ENCODE measurements at places on chromosomes 1 and 21.

GRCh38 chr1:235265900-235266299 lies 62.1 kb downstream of the ARID4B start:
- DNase-seq: no peak

DNA sequence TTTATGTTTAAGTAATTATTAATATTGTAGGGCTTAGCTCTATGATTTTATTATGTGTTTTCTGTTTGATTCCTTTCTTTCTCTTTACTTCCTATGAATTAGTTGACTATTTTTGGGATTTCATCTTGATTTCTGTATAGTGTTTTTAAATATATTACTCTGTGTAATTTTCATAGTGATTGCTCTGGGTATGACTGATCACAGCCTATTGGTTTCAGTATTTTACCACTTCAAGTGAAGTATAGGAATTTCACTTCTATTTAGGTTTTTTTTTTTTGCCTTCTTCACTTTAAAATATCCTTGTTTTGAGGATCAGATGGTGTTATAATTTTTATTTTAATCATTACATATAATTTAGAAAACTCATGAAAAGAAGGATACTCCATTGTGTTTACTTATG lies 94.8 kb downstream of the CRB1 start:
- DNase-seq: no peak

- DNase-seq: no peak
Measured at GRCh38 chr1:172177849-172178248, 242.6 kb upstream of the C1orf105 start.

DNA sequence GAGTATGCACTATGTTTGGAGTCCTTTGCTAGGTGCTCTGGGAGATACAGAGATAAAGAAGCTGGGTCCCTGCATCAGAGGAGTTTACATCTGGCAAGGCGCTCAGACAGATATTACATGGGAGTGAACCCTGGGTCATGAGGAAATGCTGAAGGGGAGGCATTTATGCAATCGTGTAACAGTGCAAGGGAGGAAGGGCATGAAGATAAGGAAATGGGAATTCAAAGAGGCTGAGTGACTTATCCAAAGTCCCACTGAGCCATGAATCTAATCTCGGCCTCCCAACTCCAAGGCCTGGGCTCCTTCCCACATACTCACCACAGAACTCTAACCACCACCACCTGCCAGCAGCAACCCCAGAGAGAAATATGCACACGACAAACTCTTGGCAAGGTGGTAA lies 51.6 kb downstream of the FAM163A start:
- no peak for DNase-seq

GRCh38 chr1:64030411-64030810 lies 173.0 kb upstream of the UBE2U start:
- DNase-seq: no peak

Data from GM06990 (cell line).